Ammon's horn (tissue), 1 donor: ENCODE measurements at places on chromosomes 5 and 9.

- no peak for DNase-seq
Observed at GRCh38 chr5:42785756-42786155, 25.9 kb downstream of the SELENOP start.

GRCh38 chr5:107958432-107958831 lies 287.7 kb upstream of the EFNA5 start:
- DNase-seq: no peak

GRCh38 chr9:90900130-90900529 lies 98.5 kb downstream of the SYK start:
- no peak for DNase-seq

- DNase-seq: no peak
Observed at GRCh38 chr5:177389241-177390169, 5.3 kb downstream of the SLC34A1 start.

- no peak for DNase-seq
Observed at GRCh38 chr9:115672477-115673316, 480.9 kb upstream of the PAPPA start.

GRCh38 chr5:38456657-38457399 lies 99.6 kb downstream of the LIFR start:
- no peak for DNase-seq

DNA sequence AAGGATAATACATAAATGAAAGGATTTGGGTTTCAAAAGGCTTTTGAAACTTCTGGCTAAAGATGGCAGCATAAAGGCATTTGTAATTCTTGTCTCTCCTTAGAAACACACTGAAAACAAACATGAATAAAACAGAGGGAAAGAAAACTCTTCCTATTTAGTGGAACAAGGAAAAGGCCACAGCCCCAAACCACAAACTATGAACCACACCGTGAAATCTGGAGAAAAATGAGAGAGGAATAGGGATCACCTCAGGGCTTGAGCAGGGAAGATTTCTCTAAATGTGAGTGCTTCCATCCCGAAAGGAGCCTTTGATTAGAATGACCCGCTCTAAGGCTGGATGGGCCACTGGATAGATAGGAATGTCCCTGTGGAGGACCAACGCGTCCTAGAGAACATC lies 119.6 kb downstream of the SEC61B start:
- no peak for DNase-seq

GRCh38 chr9:124475158-124475867 lies 25.1 kb downstream of the ADGRD2 start:
- DNase-seq: no peak

- no peak for DNase-seq
Observed at GRCh38 chr9:22030101-22030598, 21.0 kb upstream of the CDKN2B start.

DNA sequence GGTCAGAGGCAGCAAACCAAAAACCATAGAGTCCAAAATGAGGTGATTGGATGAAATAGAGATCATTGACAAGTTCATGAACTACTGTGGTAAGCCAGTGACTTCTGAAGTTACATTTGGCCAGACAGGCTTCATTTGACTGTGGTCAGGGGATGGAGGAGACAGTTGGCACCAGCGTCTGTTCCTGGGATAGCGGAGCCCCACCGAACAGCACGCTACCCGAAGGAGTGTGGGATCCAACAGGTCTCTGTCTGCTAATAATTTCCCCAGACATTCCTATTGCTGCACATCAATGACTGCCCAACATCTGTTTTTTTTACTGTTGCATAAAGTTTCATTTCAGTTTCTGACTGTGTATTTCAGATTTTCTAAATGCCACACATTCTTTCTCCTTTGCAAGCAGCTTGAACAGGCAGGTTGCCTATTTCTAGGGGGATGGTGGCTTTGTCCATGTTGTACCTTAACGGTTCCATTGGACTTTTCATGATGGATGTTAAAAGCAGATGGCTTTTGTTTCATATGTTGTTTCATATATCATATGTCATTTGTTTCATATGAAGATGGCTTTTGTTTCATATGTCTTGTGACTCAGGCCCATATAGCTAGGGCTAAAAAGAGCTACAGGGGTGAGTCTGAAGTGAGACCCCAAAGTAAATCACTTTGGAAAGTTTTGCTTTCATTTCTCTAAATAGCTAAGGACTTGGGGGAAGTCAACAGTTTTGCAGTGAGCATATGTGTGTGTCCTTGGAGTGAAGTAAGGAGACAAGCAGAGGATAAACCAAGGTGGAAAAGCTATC lies 180.8 kb downstream of the GOLPH3 start:
- DNase-seq: no peak

GRCh38 chr5:96347502-96348292 lies 85.4 kb downstream of the PCSK1 start:
- no peak for DNase-seq

- peak; percentile 46 for DNase-seq
Observed at GRCh38 chr9:116365056-116365471, 211.5 kb downstream of the PAPPA start.

- peak; percentile 76 for DNase-seq
Observed at GRCh38 chr9:38047301-38048251, 21.5 kb downstream of the SHB start.
